T-helper 2 cell (primary cell): ENCODE measurements at places on chromosomes 6 and 20.

GRCh38 chr6:157673596-157673995, 149.4 kb upstream of the SNX9 start:
- DNase-seq: no peak

DNA sequence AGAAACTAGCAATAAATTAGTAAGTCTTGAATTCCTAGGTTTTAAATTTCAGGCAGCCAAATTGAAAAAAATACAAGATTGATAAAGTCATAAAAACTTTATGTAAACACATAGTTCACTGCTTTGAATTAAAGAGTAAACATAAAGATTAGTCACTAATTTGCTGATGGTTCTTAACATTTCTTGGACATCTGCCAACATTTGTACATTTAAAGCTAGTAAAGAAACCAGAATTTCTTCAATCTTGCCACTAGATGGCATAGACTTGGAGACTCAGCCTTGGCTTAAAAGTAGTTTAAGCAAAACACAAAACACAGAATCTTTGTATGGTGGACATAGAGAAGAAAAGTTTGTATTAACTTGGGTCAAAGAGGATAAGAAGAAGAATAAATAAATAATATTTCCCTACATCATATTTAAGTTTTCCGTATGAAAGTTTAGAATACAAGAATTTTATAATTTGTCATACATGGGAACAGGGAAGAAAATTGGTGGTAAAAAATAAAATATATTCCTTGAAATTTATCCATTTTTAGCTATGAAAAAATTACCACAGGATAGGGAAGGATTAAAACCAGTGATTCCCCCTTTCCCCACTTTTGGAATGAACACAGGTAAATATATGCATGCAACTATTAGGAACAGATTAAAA, 41.7 kb upstream of the FAM135A start:
- DNase-seq: no peak

DNA sequence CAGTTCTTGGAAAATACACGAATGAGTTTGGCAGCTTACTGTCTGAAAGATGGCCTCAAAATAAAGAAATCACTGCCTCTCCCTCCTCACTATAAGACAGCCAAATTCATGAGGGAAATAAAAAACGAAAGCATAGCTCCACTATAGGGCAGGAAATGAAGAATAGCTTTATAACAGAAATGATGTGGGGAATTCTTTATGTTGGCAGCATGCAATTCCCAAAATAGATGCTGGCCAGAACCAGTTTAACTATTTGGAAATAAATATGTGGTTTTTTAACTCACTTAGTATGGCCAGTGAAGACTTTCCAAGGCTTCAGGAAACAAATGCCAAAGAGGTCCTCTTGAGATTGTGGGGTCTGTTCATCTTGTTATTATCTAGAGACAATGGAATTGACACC, 100.5 kb downstream of the TBX18 start:
- no peak for DNase-seq

DNA sequence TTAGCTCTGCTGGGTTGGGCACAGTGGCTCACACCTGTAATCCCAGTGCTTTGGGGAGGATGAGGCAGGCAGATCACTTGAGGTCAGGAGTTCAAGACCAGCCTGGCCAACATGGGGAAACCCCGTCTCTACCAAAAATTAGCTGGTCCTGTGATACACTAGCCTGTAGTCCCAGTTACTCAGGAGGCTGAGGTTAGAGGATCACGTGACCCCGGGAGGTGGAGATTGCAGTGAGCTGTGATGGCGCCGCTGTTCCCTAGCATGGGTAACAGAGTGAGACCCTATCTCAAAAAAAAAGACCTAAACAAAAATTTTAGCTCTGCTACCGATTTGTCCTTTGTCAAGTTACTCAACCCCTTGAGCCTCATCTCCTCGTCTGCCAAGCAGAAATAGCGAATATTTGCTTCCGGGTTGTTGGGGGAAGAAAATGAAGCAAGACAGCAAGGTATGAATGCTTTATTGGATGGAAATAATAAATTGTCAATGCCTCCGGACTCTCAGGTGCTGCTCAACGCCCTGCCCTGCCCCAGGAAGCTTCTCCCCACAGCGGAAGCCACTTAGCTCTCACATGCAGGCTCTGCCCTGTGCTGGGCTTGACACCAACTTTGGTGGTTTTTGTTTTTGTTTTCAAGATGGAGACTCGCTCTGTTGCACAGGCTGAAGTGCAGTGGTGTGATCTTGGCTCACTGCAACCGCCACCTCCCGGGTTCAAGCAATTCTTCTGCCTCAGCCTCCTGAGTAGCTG, 24.9 kb upstream of the ITCH start:
- DNase-seq: no peak

- no peak for DNase-seq
These were observed 211.5 kb upstream of the FOXA2 start for GRCh38 chr20:22795871-22796270.

GRCh38 chr6:159510141-159510540, 182.9 kb downstream of the SOD2 start:
- no peak for DNase-seq

- DNase-seq: no peak
These were observed 6.2 kb downstream of the CTSA start for GRCh38 chr20:45897289-45897688.

DNA sequence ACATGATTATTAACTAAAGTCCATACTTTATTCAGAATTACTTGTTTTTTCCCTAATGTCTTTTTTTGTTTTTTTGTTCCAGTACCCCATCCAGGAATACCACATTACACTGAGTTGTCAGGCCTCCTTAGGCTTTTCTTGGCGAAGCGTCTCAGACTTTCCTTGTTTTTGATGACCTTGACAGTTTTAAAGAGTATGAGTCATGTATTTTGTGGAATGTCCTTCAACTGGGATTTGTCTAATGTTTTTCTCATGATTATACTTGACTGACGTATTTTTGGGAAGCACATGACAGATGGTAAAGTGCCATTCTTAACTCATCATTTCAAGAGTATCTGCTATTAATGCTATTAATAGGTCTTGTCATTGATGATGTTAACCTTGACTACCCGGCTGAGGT, 23.6 kb downstream of the ENPP1 start:
- DNase-seq: no peak

DNA sequence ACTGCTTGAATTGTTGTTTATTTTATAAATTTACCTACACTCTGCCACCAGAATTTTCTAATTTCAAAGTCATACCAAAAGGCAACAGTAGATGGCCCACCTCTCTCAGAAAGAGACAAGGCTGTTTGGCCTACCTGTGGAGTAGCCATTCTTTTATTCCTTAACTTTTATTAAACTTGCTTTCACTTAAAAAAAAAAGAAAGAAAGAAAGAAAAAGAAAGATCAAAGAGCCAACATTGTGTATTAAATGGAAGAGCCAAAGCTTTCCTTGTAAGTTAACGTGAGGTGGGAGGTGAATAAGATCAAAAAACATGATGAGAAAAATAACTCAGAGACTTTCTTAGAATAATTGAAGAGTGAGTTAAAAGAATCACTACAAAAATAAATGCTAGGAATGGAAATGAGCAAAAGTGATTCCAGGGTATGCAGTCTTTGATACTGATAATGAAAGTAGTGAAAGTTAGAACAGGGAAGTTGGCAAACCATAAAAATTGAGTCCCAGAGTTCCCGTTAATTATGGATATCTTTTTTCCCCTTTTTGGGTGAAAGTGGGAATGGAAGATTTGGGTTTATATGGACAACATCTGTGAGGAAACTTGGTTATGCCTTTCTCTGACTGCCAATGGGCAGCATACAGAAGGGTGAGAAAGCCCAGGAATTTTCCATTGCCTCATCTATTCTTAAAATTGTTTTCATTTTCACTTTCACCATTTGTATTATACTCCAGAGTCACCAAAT, 35.9 kb upstream of the MYB start:
- no peak for DNase-seq
